ENCODE measurements at places on chromosomes 12 and 14.

GRCh38 chr12:54459355-54459754 is 14.0 kb downstream of the GTSF1 start:
- DNase-seq: no peak

DNA sequence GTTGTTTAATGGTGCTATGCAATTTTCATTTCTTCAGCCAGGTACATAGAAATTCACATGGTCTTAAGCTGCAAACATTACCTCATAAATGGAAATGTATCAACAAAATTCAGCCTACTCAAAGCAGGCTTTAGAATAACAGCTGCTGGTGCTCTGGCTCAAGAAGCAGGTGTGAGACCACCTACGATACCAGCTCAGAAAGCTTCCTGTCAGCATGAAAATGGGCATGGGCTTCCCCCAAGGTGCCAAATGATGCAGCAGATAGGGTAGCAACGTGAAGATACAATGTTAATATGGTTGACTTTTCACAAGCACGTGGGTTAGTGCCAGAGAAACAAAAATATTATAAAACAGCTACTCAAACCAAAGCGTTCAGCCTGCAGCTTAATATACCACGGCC is 343.4 kb upstream of the PRICKLE1 start:
- no peak for DNase-seq

- no peak for DNase-seq
Measured at GRCh38 chr12:27859648-27860047, 79.6 kb upstream of the MANSC4 start.

GRCh38 chr14:102663440-102663839 is 71.0 kb downstream of the RCOR1 start:
- DNase-seq: no peak

Measured in stimulated activated CD4-positive, alpha-beta T cell treated with anti-CD3 and anti-CD28 coated beads, Interleukin-15, amount 100 ng/mL, for 48 hours (primary cell).